ENCODE measurements at places on chromosomes 5 and 9.

DNA sequence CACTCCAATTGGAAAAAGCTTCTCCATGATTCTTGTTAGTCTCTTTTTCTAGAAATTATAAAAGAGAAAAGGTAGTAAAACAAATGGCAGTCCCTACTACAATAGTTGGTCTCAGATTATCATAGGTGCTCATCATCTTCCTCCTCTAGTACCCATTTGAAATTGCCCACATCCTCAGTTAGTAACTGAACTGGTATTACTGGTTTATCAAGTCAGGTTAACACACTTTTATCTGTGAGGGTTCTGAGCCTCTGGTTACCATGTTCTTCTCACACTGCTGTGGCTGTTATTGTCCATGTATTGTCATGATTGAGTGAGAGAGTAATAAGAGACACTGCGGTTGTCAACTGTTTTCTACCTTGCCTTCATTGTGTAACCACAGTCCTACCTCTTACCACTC, 901.7 kb downstream of the TLE1 start:
- DNase-seq: no peak

- no peak for DNase-seq
These were observed 194.6 kb downstream of the CETN3 start for GRCh38 chr5:90214991-90215390.

- DNase-seq: no peak
These were observed 226.4 kb downstream of the DCP2 start for GRCh38 chr5:113202746-113203716.

DNA sequence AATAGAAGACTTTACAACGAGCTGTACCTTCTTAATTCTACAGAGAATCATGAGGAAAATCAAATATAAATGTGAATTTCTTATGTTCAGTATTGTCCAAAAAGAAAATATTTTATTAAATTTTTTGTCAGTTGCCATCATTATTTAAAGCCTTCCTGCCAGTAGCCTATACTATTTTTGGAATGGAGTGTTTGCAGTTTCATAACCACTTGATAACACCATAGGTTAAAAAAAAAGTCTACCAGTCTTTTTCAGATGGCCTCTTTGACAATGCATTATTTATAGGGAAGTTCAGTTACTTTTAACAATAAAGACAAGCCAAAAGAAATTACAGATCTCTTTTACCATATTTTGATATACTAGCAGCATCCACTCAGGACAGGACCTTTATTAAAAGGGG, 80.3 kb upstream of the CCDC152 start:
- DNase-seq: no peak

GRCh38 chr5:62790348-62790747, 211.7 kb downstream of the LRRC70 start:
- peak; percentile 10 for DNase-seq

GRCh38 chr5:124683917-124684555, 62.4 kb downstream of the ZNF608 start:
- DNase-seq: no peak

DNA sequence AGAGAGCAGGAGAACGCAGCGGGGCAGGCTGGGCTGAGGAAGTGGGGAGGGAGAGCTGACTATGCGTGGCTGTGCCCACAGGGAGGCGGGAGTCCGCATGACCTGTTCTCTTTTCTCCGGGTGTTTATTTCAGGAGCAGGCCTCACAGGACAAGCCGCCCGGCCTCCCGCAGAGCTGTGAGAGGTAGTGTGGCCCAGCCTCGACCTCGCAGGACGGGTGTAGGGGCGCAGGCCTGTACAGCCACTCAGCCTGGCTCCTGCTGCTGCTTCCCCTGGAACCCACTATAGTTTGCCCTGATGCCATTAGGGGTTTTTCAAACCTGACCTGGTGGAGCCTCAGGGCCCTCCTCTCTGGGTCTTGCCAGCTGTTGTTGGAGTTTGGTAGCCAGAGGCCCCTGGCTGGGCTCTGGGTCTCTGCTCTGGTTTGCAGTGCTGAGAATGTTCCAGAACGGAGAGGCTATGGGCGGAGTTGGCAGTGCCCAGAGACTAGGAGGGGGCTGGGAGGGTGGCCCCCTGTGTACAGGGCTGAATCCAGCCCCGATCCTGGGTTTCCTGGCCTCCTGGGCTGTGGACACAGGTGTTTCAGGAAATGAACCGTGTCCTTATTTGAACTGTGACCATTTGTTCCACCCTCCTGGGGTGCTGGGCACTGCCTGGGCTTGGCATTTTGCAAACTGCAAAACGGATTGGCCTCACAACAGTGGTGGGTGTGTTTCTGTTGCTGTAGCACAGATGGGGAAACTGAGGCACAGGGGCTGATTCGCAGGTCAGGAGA, 78.8 kb downstream of the WNK2 start:
- no peak for DNase-seq

GRCh38 chr5:96432216-96433065, 607 bp downstream of the PCSK1 start:
- DNase-seq: no peak

- no peak for DNase-seq
These were observed 559.5 kb upstream of the SGCD start for GRCh38 chr5:155767470-155767869.

DNA sequence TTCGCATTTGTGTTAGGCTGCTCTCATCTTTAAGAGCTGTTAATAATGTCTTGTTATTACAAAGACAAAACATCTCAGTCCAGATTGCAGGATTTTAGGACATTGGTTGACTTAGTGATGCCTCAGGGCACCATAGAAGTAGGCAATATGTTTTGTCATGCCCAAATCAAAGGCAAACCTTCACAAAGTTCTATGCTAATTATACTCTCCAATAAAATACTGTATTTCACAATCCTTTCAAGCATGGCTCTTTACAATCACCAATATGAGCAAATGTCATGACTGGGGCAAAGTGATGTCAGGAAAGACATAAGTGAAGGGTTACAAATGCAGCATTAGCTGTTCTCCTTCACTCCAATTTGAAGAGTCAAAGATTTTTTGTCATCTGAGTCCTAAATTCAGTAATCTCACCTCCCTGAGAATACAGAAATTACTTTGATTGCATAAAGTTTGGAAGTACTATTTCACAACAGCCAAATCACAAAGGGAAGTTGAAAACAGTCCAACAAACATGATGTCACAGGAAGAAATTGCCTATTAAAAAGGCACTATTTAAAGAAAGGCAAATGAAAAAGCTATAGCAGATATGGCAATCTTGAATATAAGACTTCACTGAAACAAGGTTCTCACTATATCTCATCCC, 303.2 kb downstream of the PRR16 start:
- peak; percentile 33 for DNase-seq

GRCh38 chr5:9207817-9208418, 338.0 kb downstream of the SEMA5A start:
- DNase-seq: peak; percentile 27

GRCh38 chr5:157481265-157481664, 21.3 kb downstream of the NIPAL4 start:
- no peak for DNase-seq

GRCh38 chr5:69225860-69226259, 8.8 kb upstream of the CDK7 start:
- no peak for DNase-seq

DNA sequence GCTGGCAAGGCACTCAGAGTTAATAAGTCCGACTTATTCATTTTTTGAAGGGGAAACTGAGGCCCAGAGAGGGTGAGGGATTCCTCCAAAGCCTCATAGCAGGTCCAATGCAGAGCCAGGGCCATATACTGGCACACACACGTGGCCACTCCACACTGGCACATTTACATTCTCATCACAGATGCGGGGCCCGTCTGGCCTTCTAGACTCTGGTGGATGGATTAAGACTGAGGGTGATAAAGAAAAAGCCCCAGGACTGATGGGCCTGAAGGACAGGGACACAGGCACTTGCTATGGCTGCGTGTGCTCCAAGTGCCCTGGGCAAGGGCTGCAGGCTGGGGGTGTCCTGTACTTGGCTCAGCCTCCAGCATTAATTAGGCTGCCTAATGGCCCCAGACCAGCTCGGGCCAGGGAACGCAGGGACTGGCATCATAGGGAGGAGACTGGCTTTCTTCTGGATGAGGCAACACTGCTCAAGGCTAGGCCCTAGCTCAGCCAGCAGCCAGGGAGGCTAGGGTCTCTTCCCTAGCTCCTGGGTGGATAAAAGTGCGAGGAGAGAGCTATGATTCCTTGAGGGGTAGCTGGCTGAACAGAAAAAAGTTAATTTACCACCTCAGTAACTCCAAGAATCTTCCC, 28.5 kb upstream of the CSF1R start:
- no peak for DNase-seq

DNA sequence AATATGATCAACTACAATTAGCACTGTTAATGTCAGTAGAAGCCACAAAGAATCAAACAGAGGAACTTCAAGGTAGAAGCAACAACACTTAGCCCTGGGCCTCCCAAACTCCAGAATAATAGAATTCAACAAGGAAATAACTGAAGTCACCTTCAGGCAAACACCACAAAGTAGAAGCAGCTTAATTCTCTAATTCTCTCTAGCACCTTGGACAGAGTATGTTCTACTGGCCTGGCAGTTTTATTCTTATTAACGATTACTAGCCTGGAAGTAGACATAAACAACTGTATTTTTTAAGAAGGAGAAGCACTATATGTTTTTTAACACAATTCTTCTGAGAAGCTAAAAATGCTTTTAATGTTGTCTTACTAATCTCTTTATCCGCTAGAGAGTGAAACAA, 911.9 kb downstream of the DTWD2 start:
- no peak for DNase-seq

DNA sequence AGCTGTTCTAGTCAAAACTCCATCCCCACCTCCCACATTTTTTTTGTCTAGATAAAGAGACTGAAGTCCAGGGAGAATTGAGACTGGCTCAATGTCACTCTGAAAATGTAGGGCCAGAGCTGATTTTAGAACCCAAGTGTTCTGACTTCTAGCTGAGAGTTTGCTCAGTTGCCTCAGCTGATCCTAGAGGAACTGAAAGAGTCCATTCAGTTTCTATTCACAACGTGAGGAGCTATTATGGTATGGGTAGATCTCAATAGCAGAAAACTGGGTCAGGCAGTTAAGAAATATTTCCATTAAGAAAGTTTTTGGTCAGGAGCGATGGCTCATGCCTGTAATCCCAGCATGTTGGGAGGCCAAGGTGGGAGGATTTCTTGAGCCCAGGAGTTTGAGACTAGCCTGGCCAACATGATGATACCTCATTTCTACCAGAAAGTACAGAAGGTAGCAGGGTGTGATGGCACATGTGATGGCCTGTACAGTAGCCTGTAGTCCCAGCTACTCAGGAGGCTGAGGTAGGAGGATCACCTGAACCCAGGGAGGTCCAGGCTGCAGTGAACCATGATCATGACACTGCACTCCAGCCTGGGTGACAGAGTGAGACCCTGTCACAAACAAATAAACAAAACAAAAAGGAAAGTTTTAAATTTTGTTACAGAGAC, 61.7 kb downstream of the GLRA1 start:
- no peak for DNase-seq

DNA sequence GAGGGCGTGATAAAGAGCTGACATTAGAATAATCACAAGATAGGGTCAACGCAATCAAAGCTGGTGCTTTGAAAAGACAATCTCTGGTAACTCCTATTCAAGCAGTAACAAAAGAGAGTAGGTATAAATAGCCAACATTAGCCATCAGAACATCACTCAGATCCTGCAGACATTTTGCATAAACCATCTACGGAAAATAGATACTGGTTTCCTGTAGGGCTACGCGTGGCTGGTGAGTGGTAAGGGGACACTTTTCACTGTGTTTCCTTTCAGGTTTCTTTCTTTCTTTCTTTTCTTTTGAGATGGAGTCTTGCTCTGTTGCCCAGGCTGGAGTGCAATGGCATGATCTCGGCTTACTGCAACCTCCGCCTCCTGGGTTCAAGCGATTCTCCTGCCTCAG, 22.3 kb downstream of the TTF1 start:
- DNase-seq: no peak

- DNase-seq: no peak
These were observed 51.0 kb downstream of the EPB41L4B start for GRCh38 chr9:109269839-109270238.

DNA sequence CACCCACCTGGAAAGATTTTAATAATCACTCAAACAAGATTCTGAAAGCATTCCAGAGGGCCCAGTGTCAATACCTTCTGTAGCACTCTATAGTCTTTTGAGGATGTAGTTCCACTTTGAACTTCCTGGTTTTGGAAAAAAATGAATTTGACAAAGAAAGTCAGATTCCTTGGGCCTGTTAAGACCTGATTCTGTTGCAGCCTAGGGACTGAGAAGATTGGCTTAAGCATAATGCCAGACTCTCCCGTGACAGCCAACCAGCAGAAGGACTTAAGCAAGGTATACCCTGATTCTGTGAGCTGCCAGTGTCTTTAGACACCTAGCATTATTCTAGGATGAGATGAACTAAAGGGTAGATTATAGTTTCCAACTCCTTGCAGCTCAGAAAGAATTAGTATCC, 6.8 kb downstream of the SPINK5 start:
- no peak for DNase-seq

- no peak for DNase-seq
These were observed 321.8 kb upstream of the MEF2C start for GRCh38 chr5:89204756-89205155.

DNA sequence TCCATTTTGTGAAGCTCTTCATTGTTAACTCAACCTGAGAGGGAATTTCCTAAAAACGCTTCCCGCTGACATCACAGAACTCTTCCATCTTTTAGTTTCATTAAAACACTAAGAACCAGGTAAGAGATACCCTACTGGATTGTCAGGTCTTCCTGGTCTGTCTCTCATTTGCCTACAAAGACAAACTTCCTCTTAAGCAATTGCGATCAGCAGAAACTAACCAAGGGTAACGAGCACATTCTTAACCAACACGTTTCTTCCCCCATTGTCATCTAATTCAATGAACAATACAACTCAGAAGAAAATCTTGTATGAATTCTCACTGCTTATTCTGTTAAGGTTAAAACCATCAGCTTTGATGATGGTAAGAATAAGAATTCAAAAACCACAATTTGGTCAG, 6.6 kb downstream of the FBXW11 start:
- no peak for DNase-seq

DNA sequence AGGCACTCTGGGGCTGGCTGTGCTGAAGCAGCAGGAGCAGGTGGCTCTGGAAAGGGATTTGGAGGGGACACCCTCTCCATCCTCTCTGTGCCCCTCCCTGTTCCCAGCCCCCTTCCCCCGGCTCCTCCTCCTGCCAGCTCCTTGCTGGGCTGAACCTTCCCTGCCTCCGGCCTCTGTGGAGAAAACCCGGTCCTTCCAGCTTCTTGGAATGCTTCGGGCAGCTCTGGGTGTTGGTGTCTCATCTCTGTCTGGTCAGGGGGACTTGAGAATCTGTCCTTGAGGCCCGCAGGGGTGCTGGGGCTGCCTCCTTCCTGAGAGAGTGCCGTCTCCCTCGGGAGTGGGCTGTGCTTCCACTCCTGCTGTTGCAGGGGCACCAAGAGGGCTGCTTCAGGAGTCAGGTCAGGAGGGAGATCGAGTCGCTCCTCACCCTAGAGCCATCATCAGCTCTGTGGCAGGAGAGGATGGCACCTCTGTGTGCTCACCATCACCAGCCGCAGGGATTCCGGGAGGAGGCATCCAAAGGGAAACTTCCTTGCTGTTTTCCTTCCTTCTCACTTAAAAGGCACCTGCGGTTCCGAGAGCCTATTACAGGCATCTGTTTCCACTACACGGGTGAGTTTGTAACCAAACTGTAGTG, 30.6 kb downstream of the NDUFS6 start:
- no peak for DNase-seq

Data from inflammatory macrophage treated with lipopolysaccharide for 1 hour (primary cell).